ENCODE measurements at places on chromosomes 4 and X. TPM values are rescaled to one million over a fixed set of nuclear protein-coding genes. Genes with fewer than 3 reads are reported as not detected.

DNA sequence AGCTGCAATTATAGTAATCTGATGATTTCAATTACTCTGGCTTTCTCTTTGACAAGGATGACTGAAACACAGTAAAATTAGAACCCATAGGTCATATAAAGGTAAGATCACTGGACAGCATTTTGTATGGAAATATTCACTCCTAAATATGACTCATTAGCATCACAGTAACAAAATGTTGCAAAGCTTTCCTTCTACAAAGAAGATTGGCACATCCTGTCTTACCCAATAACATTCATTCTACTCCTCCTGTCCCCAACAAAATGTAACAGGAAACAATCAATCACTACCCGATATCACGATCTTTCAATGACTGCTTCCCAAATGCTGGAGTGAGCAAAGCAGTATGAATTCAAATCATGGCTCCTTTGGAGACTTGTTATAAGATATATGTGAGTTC, 95.3 kb downstream of the FANCB start:
- no peaks in the 10 kb centered on the region for H3K36me3 ChIP-seq
- no peak overlapping the region for H3K27ac ChIP-seq
- no peak overlapping the region for H3K4me3 ChIP-seq
- DNase-seq = no peak
- no peaks in the 10 kb centered on the region for H3K4me1 ChIP-seq
- H3K27me3 ChIP-seq = no peaks in the 10 kb centered on the region

- no peaks in the 10 kb centered on the region for H3K36me3 ChIP-seq
- no peak for DNase-seq
- no peaks in the 10 kb centered on the region for H3K27me3 ChIP-seq
- H3K27ac ChIP-seq = peak overlapping the region; percentile 14
These were observed 2.5 kb downstream of the COQ2 start for GRCh38 chr4:83282049-83282535.

- H3K27ac ChIP-seq = no peak overlapping the region
- peaks cover 8% of the 10 kb centered on the region for H3K4me1 ChIP-seq
- H3K27me3 ChIP-seq = no peaks in the 10 kb centered on the region
- no peak for DNase-seq
- H3K36me3 ChIP-seq = no peaks in the 10 kb centered on the region
These were observed 485 bp downstream of the AADAT start for GRCh38 chr4:170089274-170089667.

DNA sequence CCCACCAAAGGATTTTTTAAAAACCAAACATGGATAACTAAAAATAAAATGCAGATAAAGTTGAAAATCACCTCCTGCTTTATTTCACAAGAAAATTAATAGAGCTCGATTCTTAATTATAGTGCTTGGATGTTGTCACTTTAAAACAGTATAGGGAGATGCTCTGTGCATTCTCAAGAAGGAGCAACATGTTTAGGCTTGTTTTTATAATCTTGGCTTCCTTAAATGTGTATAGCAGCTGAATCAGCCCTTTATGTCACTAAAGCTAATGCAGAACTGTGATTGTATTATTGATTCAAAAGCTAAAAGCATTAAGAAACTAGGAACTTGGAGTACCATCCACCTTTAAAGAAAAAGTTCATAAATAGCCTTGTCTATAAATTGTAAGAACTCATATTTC, 12.9 kb downstream of the UTP3 start:
- no peak overlapping the region for H3K4me3 ChIP-seq
- no peaks in the 10 kb centered on the region for H3K36me3 ChIP-seq
- no peak overlapping the region for H3K27ac ChIP-seq
- H3K27me3 ChIP-seq = no peaks in the 10 kb centered on the region
- H3K4me1 ChIP-seq = peaks cover 5% of the 10 kb centered on the region

DNA sequence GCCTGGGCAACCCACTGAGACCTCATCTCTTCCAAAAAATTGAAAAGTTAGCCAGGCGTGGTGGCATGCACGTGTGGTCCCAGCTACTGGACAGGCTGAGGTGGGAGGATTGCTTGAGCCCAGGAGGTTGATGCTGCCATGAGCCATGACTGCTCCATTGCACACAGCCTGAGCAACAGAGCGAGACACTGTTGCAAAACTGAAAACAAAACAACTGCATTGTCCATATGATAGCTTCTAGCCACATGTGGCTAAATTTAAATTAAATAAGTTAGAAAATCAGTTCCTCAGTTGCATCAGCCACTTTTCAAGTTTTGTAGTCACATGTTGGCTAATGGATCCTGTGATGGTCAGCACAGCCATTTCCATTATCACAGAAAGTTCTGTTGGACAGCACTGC, 67.9 kb downstream of the GAB1 start:
- H3K36me3 ChIP-seq = no peaks in the 10 kb centered on the region
- H3K4me3 ChIP-seq = no peak overlapping the region
- peaks cover 88% of the 10 kb centered on the region for H3K4me1 ChIP-seq
- H3K27ac ChIP-seq = peak overlapping the region; percentile 95
- no peaks in the 10 kb centered on the region for H3K27me3 ChIP-seq

- no peak overlapping the region for H3K4me3 ChIP-seq
- no peak for DNase-seq
- H3K4me1 ChIP-seq = no peaks in the 10 kb centered on the region
- no peaks in the 10 kb centered on the region for H3K36me3 ChIP-seq
These were observed 270.0 kb downstream of the MAPK10 start for GRCh38 chr4:86089781-86090323.

- H3K36me3 ChIP-seq = no peaks in the 10 kb centered on the region
- H3K4me3 ChIP-seq = no peak overlapping the region
- DNase-seq = no peak
- no peaks in the 10 kb centered on the region for H3K27me3 ChIP-seq
These were observed 139.9 kb downstream of the NDST3 start for GRCh38 chr4:118173956-118174725.

DNA sequence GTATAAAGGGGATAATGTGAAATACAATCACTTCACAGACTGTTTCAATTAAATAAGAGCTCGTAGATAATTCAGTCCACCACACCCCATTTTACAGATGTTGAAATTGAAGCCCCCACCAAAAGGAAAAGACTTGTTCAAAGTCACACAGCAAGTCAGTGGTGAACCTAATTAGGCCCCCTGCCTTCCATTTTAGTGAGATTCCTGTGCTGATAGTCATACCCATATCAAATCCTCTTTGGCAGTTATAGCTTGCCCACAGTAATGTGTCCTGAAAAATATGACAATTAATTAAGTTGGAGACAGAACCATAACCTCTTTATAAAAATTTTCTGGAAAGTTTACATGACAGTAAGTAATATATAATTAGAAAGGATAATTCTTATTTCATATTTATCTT, 58.0 kb downstream of the AR start:
- H3K4me1 ChIP-seq = peaks cover 12% of the 10 kb centered on the region
- H3K27me3 ChIP-seq = no peaks in the 10 kb centered on the region
- H3K4me3 ChIP-seq = no peak overlapping the region
- no peaks in the 10 kb centered on the region for H3K36me3 ChIP-seq
- H3K27ac ChIP-seq = no peak overlapping the region

ASMT gene
- not detected for total RNA-seq

DCX gene
- not detected for total RNA-seq

SRPX2 gene
- 15.6 TPM for total RNA-seq

FAM9B gene
- not detected for total RNA-seq

DMP1 gene
- total RNA-seq = not detected

All from gastrocnemius medialis (tissue), 4 donors.